ENCODE measurements at places on chromosomes 5 and 9.

DNA sequence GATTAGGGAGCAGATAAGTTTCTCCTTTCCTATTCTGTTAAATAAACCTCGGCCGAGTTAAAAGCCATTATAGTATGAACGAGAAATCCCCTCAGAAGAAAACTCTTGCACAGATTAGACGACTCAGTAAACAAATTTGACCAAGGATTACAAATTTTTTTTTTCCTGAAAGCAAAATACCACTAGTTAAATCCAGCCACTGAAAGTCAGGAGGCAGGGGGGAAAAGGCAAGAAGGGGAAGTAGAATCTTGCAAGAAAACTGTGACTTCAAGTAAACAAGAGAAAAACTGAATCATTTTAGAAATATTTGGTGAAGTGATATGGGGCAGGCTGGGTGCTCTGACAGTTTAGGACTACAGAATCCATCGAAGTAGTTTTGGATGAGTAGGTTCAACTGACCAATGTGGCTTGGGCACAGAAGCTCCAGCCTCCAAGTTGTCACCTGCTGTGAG is 251.0 kb downstream of the DENND1A start:
- DNase-seq, result no peak

GRCh38 chr9:90299968-90300367 is 342.7 kb downstream of the DIRAS2 start:
- no peak for DNase-seq

GRCh38 chr9:134618833-134619447 is 22.7 kb upstream of the COL5A1 start:
- DNase-seq, result no peak

DNA sequence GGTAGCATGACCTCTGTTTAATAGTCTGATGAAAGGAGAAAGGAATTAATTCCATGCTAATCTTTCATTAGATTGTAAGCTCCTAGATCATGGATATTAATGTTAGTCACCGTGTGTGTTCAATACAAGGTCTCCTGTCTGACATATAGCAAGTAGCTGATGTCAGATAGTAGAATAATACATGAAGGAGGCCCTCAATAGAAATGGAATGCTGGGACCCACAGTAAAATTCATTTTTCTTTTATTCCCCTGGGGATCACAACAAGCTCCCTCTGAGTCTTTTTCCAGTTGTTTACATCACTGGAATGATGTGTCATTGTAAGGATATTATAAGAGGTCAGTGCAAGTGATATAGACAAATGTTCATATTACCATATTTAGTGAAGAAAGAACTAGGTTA is 240.3 kb upstream of the TRPC7 start:
- DNase-seq, result no peak

- DNase-seq, result no peak
Measured at GRCh38 chr5:149680810-149681221, 49.3 kb upstream of the PPARGC1B start.

DNA sequence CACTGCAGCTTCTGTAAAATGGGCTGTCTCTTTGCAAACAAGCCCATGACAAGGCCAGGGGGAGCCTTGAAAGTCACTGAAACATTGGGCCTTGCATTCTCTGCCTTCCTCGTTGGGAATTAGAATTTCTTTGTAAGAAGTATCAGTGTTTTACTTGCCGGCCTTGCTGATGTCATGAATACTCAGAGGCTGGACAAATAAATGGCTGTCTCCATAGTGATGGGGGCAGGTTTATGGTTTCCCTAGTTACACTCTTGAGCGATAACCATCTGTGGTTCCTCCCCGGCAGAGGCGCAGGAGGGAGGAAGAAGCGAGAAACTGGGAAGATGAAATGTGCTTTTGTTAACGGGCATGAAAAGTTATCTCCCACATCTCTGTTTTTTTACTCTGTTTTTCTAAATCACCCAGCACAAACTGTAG is 272.7 kb upstream of the PANK3 start:
- no peak for DNase-seq

GRCh38 chr9:128316421-128316820 is 5.8 kb downstream of the TRUB2 start:
- DNase-seq, result no peak

GRCh38 chr5:34583167-34583566 is 73.0 kb upstream of the RAI14 start:
- no peak for DNase-seq

GRCh38 chr5:94920570-94920969 is 302.1 kb downstream of the SLF1 start:
- no peak for DNase-seq

DNA sequence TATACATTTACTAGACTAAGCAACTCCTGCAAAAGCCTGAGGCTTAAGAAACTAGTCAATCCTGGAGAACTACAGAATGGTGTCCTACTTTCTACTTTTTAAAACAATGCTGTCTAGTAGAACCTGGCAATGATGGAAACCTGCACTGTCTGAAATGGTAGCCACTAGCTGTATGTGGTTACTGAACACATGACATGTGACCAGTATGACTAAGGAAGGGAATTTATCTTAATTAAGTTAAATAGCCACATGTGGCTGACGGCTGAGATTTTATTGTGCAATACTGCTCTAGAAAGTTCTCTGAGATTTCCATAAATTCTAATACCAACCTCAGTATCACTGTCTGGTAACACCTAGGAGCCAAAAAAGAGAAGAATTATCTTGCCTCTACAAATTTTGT is 44.9 kb upstream of the RAPGEF6 start:
- DNase-seq, result no peak

DNA sequence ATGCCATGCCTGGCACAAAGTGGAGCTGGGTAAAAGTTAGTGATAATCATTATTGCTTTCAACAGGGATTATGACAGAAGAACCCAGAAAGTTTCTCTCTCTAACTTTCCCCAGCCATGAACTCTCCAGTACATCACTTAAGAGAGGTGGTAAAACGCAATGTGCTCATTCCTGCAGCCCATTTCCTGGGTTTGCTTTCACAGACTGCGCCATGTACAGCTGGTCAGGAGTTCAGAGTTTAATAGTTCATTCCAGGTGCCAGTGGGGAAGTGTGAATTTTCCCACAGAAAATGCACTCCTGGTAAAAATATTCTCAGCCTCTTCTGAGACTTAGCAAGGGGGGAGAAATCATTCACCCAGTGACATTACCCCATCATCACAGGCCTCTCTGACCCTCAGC is 35.5 kb downstream of the ADAM19 start:
- DNase-seq, result no peak

DNA sequence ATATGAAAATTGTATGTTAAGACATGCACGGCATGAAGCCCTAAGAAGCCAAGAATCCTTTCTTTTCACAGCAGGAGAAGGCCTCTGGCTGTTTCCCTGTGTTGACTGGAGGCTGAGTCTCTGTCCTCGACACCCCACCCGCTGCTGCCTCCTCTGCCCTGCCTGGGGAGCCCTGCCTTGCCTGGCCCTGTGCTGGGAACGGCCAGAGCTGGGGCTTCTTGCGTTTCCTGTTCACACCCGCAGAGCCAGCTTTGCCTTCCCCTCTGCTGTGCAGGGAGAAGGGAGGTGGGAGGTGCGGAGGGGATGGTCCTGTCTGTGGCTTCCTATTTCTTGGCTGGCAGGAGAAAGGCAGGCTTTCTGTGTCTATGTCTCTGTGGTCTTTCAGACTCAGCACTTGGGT is 6.9 kb upstream of the GMCL2 start:
- DNase-seq, result no peak

DNA sequence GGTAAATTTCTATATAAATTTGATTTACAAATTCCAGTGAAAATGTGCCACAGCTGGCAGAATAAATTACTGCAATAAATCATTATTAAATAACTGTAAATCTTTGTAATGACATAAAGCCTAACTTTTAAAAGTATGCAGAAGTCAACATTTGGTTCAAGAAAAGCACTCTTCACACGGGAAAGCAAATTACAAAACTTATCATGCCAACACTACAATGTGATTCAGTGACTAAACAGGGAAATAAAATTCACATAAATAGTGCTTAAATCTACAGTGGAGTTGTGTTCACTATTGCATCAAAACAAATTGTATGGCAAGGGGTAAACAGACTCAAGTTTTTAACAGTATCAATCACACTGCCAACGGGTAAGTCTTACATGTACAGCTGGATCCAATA is 117.2 kb downstream of the BNC2 start:
- no peak for DNase-seq

- no peak for DNase-seq
Measured at GRCh38 chr9:94852373-94852772, 125.9 kb downstream of the AOPEP start.

DNA sequence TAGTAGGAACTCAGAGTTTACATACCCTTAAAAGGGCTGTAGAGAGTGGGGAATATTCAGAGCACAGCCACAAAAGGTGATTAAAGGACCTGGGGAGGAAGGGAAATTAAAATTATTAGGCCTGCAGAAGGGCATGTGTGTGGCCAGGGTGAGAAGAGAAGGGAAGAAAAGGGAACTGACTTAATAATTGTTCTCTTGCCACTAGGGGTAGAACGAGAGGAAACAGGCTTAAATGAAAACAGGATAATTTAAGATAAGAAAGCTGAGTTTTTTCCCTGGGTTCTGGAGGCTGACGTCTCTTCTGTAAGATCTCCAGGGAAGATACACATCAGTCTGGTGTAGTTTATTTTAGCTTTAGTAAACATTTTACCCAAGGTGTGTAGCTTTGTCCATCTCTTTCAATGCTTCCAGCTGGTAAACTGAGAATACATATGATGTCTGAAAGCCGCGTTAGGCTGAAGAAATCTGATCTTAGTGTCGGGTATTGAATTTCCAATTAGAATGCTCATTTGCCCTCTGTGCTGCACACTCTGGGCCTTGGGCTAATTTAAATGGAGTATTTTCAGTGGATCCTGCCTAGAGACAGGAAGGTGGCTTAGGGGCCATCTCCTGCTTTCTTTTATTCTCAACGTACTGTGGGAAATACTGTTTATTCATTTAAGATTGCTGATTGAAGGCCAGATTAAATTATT is 416.8 kb downstream of the TMEM38B start:
- DNase-seq, result no peak

GRCh38 chr5:149940941-149941644 is 3.5 kb downstream of the PDE6A start:
- no peak for DNase-seq

DNA sequence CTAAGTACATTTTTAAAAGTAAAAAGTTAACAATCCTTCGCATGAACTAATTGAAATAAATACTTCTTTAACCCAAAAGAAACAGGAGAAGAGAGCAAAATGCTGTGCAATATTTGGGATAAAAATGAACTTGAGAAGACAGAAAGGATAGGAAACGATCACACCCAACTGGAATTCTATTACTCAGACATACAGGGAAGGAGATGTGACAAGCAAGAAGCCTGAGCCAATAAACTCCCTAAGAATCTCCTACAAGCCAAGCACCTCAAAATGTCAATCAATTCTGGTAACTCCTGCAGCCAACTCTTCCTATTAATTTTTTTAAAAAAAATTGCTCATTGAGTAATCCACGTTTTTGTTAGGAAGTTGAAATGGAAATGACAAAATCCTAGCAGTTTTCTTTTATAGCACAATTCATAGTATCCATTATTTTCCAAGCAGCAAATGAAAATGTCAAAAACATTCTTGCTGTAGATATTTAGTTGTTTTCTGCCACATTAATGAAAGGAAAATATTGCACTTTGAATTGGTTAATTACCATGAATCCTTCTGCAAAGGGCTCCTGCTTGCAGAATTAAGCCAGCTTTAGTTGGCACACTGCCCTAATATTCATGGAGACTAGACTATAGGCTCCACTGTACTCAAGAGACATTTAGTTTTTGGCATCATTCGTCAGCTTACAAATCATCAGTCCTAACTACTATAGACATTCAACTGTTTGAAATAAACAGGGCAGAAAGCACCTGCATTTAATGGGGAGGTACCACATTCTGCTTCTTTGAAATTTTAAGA is 89.0 kb downstream of the RFX3 start:
- no peak for DNase-seq

DNA sequence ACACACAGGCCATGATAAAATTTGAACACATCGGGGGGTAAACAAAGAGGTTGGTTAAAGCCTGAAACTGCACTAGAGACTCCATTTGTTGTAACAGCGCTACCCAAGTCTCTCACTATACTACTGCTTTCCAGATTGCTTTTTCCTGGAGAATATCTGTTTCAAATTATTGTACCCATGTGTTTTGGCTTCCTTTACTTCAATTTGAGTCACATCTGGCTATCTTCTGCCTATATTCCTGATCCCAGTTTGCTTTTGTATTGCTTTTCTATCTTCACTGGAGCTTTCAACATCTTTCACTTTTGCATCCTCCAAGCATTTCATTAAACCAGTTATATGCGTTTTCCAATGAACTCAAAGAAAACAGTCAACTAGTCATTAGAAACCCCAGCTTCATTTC is 404.7 kb downstream of the MLLT3 start:
- DNase-seq, result no peak

- no peak for DNase-seq
Measured at GRCh38 chr5:65919773-65920172, 6.6 kb upstream of the ERBIN start.

Measured in iPS DF 6.9 (cell line).